ENCODE measurements at places on chromosomes 13 and 19.

GRCh38 chr19:47274891-47275761, 441 bp downstream of the INAFM1 start:
- no peak for DNase-seq

DNA sequence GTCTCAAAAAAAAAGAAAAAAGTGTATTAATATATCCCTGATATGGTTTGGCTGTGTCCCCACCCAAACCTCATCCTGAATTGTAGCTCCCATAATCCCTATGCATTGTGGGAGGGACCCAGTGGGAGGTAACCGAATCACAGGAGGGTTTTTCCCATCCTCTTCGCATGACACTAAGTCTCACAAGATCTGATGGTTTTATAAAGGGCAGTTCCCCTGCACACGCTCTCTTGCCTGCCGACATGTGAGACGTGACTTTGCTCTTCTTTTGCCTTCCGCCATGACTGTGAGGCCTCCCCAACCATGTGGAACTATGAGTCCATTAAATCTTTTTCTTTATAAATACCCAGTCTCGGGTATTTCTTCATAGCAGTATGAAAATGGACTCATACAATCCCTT, 17.7 kb downstream of the STK24 start:
- no peak for DNase-seq

- DNase-seq, result no peak
Observed at GRCh38 chr19:16862826-16863415, 25.9 kb upstream of the F2RL3 start.

- no peak for DNase-seq
Observed at GRCh38 chr19:14033946-14034345, 2.4 kb downstream of the IL27RA start.

DNA sequence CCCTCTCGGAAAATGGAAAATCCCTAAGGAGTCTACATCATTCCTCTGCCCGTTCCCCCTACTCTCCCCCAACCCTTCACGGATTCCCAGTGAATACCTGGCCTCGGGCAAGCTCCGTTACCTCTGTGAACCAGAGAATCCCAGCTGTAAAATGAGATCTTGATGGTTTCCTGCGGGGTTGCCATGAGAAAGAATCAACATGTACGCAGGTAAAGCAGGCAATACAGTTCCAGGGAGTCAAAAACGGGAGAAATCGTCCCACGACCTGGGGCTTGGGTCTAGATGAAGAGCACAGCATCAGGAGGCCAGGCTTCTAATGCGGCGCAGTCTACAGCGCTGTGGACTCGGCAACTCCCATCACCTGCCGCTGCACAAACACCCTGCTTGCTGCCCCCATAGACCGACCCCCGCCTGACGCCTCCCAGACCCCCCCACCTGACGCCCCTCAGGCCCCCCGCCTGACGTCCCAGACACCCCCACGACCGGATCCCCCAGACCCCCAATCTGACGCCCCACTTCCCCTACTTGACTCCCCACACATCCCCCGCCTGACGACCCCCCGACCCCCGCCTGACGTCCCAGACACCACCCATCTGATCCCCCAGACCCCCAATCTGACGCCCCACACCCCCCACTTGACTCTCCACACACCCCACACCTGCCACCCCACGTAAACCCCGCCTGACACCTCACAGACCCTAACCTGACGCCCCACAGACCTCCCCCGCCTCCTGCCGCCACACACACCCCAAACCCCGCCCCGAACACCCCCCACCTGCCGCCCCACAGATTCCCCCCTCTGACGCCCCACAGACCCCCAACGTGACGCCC, 680 bp downstream of the LIG4 start:
- DNase-seq, result no peak

GRCh38 chr13:83935566-83935965, 53.3 kb upstream of the SLITRK1 start:
- DNase-seq, result no peak

- no peak for DNase-seq
Observed at GRCh38 chr13:79386125-79386826, 19.8 kb downstream of the RBM26 start.

- DNase-seq, result no peak
Observed at GRCh38 chr13:40230833-40231266, 435.6 kb downstream of the FOXO1 start.

DNA sequence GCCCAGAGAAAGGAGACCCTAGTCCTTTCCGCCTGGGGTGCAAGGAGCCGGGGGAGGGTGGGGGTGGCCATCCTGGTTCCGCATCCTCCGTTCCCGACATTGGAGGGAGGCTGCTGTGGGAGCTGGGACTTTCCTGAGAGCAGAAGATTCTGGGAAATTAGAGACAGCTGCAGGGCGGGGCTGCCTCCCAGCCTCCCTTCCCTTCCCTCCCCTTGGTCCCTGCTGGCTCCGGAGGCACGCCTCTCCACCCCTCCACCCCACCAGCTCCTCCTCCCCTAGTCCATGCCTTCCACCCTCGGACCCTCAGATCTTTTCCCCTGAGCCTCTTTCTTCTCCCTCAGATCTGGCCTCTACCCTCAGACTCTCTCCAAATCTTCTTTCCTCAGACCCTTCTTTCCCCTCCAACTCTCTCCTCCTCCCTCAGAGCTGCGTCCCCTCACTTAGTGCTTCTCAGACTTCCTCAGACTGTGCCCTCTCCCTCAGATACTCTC, 3.1 kb upstream of the BCL3 start:
- no peak for DNase-seq

DNA sequence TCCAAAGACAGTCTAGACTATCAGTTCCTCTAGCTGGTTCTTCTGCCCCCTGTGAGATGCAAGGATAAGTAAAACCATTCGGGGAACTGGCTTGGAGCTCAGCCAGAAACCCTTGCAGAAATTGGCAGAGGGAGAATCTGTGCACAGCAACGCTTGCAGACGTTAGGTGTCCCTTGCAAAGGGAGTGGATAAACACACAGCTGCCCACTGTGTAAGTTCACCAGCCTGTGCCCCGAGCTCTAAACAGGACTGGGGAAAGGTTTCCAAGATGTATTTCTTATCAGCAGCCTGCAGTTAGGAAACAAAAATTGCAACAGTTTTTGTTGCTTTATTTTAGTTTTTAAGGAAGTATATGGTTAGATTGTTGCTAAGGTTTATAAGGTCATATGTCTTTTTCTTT, 19.0 kb upstream of the ADGRE1 start:
- DNase-seq, result no peak

DNA sequence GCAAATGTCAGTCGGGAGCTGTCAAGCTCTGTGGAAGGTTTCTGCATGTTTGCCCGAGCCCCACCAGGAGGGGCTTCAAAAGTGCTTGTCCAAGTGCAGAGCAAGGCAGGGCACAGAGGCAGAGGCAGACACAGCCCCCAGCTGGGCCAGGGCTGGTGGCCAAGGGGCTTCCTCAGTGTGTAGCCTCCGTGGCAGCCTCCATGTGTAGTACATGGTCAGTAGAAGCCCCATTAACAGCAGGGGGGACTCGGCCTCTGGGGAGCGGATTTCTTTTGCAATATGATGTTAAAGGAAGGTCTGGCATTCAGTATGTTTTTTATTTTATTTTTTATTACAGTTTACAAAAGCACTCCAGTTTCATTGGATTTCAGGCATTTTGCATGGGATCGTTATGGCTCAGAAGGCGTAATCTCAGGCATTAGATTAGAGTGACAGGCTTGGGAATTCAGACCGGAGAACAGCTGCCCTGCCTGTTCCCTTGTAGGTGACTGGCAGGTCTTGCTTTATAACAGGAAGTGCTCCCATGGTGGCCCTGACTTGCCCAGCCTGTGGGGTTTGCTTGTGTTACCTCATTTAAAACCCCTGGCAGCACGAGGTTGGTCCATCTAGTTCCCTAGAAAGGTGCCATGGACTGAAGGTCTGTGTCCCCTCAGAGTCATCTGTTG, 129.2 kb downstream of the KDM4B start:
- no peak for DNase-seq

DNA sequence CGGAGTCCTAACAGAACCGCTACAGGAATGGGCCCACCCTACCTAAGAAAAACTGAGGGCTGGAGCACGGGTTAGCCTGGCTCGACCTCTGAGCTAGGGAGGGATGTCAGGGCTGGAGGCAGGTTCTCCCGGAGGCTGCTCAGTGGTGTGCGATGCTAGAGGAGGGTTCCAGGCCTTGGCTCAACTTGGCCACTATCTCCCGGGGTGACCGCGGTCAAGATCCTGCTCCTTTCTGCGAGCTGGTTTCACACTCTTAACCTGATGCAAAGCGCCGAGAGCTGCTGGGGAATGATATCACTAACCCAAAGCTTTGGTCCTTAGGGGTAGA, 301 bp downstream of the POP4 start:
- no peak for DNase-seq

DNA sequence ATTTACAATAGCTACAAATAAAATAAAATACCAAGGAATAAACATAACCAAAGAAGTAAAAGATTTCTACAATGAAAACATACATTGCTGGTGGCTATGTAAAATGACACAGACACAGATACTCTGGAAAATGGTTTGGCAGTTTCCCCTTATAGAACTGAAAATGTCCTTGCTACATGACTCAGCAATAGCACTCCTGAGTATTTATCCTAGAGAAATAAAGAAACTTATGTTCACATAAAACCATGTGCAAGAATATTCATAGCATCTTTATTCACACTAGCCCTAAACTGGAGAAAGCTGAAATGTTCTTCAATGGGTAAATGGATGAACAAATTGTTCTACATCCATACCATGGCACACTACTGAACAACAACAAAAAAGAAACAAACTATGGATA, 100.2 kb upstream of the RFC3 start:
- no peak for DNase-seq

DNA sequence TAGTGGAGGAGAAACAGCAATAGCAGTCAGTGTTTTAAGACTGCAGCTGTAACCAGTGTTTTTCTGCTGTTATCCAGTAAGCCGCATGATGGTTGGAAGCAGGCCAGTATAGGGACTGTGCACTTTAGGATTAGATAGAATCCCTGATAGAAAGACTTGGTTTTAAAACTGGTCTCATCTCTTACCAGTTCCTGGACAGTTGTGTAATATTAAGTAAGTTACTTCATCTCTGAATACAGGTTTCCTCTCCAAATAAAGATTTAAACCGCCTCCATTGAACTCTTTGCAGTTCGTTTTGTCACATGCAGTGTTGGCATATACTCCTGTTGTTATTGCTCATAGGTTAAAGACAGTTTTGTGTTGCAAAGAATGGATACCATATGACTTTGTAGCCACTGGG, 25.6 kb downstream of the URI1 start:
- no peak for DNase-seq

DNA sequence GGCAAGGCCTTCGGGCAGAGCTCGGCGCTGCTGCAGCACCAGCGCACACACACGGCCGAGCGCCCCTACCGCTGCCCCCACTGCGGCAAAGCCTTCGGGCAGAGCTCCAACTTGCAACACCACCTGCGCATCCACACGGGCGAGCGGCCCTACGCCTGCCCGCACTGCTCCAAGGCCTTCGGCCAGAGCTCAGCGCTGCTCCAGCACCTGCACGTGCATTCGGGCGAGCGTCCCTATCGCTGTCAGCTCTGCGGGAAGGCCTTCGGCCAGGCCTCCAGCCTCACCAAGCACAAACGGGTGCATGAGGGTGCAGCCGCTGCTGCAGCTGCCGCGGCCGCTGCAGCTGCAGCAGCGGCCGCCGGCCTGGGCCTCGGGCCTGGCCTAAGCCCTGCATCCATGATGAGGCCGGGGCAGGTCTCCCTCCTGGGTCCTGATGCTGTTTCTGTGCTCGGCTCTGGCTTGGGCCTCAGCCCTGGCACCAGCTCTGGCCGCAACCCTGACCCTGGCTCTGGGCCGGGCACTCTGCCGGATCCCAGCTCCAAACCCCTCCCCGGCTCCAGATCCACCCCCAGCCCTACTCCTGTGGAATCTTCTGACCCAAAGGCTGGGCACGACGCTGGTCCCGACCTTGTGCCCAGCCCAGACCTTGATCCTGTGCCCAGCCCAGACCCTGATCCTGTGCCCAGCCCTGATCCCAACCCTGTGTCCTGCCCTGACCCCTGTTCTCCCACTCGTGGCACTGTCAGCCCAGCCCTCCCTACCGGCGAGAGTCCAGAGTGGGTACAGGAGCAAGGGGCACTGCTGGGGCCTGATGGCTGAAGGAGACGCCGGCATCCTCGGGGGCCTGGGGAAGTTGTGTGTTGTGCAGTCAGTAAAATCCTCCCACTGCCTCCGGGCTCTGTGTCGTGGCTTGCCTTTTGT, 2.0 kb upstream of the MCOLN1 start:
- no peak for DNase-seq

DNA sequence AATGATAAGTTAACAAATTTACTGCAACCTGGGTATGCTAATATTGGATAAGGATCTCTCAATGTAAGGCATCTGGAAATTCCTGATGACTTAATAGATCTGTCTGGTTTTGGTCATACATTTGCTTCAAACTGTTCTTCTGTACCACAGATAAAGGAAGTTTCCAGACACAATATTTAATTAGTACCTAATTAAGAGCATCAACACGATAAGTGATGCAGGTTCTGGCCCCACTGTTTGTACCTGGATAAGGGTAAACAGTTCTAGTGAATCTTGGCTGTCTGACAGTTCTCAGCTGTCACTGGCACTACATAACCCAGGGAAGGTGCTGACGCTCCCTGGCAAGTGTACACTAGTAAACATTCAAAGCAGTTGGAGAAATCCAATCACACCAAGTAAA, 165.6 kb downstream of the MZT1 start:
- no peak for DNase-seq

- no peak for DNase-seq
Observed at GRCh38 chr13:28181413-28181812, 43.1 kb downstream of the PAN3 start.

- no peak for DNase-seq
Observed at GRCh38 chr19:48433337-48433736, 12.4 kb upstream of the GRWD1 start.

DNA sequence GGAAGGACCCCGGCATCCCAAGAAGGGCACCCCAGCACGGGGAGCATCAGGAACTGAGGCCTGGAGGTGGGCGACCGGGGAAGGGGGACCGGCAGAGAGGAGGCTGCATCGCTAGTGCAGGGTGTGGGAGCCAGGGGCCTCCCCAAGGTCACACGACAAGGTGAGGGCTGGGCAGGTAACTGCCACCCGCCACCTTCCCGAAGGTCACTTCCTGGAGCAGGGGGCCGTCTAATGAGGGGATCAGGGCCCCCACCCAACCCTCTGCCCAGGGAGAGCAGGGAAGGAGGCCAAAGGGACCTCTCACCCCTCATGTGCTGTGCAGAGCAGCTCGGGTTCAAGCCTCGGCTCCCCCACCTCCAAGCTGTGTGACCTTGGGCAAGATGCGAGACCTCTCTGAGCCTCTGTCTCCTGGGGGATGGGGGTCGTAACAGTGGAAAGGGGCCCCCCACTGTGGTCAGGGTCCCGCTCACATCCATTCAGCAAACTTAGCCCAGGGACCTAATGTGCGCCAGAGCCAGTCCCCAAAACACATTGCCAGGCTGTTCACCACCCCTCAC, 6.0 kb downstream of the ZBTB7A start:
- DNase-seq, result no peak
